Myocyte (in vitro differentiated cells): ENCODE measurements at places on chromosomes 2 and 18.

DNA sequence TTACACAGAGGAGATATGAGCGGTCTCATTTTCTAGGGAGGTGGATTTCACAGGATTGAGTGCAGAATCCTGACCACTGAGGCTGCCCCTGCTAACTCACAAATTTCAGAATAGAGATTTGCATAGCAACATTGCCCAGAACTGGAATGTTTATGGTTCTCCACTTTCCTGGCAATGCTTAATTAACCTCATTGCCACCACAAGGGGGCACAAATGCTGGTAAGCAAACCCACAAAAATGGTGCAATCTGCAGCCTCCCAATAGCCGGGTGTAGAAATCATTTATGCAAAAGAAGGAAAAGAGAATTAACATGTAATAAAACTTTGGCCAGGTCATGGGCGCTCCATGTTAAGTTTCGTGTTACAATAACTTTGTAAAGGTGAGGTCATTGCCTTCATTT, 112.4 kb downstream of the CYRIA start:
- DNase-seq: peak; percentile 58

DNA sequence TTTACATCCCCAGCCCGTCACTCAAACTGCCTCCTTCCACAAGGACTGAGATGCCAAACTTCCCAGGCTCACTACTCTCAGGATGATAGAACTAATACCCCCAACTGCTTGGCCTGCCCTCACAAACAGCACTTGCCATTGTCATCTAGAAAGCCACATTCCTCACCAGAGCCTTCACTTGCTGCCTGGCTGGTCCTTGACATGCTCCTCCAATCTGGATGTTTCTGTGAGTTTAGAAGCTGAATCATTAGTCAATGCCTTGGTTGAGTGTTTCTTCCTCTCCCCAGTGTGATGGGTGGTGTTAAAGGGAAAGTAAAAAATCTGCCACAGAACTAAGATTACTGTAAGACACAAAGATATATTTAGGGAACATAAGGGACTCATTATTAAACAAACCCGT, 52.5 kb downstream of the MARCHF4 start:
- peak; percentile 19 for DNase-seq

GRCh38 chr2:55842046-55842445, 81.5 kb downstream of the EFEMP1 start:
- DNase-seq: no peak

DNA sequence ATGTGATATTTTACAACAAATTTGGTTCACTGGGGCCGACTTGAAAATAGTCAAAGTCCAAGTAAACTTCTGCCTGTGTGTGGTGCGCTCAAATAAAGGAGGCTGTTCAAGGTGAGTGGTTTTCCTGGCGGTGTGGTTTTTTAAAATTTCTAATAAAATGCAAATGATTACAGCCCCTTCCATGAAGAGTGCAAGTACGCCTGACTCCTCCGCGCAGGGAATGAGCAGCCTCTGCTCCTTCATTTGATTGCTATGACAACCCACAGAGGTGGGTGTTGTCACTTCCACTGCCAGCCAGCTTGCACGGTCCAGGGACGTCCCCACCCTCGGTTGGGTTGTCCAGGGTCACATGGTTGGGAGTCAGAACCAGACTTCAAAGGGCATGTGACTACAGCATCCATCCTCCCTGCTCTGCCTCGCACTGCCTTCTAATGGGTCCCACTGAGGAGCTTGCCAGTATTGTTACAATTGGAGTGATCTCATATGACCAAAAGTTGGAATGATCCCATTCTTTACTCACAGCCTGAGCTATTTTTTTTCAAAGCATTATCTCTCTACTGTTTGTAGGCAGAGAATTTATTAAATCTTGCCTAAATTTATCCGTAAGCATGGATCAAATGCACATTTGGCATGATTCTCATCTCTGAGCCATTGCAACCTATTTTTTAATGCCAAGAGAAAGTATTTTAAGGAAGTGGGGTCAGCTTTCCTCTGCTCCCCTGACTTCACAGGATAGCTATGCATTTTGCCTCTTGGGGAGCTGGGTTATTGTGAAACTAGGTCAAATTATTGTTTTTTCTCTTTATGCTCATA, 121.3 kb downstream of the AGAP1 start:
- peak; percentile 73 for DNase-seq

- DNase-seq: no peak
Observed at GRCh38 chr2:82478641-82479040, 1980.4 kb downstream of the SUCLG1 start.

GRCh38 chr18:5632041-5632440, 88.2 kb upstream of the EPB41L3 start:
- no peak for DNase-seq

DNA sequence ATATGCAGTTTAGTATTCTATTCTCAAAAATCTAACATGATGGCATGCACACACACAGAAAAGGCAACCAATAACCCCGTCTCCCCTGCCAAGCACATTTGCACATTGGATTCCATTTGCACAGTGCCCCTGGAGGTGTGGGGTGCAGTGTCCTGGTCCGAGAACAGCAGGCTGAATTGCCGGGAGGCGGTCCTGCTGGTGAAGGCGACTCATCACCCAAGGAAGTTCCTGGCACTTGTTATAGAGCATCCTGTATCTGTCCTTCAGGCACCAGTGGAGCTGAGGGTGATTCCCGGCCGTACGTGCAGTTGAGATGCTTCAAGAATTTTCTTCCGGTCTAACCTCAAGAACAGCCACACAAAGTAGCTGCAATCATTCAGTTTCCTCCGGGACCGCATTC, 73.0 kb upstream of the RAB12 start:
- DNase-seq: no peak

GRCh38 chr2:38600242-38600891, 2.4 kb downstream of the HNRNPLL start:
- DNase-seq: no peak

GRCh38 chr2:39375917-39376316, 61.2 kb downstream of the MAP4K3 start:
- no peak for DNase-seq

DNA sequence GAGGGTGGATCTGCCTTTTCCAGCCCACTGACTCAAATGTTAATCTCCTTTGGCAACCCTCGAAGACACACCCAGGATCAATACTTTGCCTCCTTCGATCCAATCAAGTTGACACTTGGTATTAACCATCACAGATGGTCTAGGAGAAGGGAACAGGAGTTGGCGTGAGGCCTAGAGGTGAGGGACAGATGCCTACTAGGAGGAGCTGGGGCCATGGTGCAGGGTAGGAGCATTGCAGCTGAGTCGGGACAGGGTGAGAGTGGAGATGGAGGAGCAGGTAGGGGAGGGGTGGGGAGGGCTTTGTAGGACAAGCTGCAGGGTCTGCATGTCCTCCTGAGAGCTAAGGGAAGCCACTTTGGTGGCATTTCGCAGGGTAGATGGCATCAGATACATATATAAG, 140.0 kb downstream of the VAPA start:
- no peak for DNase-seq

DNA sequence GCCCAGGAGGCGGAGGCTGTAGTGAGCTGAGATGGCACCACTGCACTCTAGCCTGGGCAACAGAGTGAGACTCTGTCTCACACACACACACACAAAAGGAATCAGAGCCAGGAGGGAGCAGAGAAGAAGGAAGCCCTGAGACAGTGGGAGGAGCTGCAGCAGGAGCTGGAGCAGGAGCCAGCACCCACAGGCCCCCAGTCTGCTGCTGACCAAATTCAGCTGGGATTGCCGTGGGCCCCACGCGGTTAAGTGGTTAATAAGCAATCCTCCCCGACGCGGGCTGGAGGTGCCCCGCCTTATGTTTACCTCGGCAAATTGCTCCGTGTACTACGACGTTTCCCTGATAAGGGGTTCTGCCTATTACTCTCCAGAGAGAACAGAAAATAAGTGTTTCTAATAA, 265.3 kb downstream of the TWIST2 start:
- peak; percentile 17 for DNase-seq

DNA sequence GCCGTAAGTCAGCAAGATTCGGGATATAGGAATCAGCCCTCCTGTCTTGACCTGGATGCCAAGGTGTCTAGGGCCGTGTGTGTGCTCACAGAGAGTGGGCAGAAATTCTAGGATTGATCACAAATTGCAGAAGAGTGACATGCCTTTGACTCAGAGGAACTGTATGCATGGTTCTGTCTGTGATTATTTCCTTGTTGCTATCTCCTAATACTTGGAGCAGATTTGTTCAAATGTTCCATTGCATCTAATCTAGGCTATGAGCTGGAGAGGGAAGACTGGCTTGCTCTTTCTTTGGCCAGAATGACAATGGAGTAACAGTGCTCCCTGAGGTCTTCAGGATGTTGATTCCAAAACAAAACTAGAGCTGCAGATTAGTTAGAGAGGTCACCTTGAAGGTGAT, 115.0 kb downstream of the EN1 start:
- DNase-seq: no peak

DNA sequence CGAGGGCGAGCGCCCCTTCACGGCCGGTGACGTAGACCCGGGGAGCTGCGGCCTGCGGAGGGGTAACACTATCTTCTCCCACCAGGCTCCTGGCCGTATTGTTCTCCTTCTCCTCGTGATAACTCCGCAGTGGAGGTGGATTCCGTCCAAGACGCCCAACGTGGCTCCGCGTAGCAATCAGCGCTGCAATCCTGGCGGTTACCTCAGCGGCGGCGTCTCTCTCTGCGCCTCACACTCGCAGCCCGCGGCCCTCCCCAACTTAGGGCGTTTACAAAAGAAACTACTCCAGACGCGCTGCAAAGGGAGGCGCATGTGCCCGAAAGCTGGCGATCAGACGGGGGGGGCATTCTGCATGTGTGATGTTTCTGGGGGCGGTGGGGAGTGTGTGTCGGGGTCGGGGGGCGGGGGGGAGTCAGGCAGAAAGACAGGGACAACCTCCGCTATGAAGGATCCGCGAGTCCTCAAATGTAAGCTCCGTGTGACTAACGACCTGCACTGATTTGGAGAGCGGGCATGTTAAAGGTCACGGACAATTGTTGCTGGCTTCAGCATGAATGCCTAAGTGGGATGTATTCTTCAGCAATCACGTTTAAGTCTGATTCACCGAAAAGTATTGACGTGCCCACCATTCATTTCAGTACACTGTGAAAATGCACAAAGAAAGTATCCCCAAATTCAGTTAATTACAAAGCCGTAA, 1.3 kb upstream of the ZNF516 start:
- DNase-seq: peak; percentile 28

DNA sequence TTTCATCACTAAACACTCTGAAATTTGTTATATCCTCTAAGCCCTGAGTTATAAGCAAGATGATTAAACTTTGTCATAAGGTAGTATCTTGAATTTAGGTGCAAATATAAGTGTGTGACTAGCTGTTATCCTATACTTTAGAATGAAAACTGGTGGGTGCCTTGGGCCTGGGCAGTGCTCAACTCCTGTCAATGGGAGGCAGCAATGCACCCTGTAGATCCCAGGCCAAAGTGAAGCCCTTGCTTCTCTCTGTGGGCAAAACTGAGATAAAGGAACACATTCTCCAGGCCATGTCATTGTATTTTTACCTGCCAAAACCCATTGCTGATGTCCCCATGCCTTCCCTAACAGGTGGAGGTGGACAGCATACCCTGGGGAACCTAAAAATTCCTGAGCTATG, 525.2 kb downstream of the TNS1 start:
- DNase-seq: no peak
